ENCODE measurements at places on chromosomes 5 and 9.
A peak's percentile ranks its signal among the peaks of the same experiment; 100 is the strongest.

- H3K36me3 ChIP-seq: no peaks in the 10 kb centered on the region
- no peak overlapping the region for H3K27ac ChIP-seq
- H3K4me3 ChIP-seq: no peak overlapping the region
- no peak for DNase-seq
- no peaks in the 10 kb centered on the region for H3K27me3 ChIP-seq
Observed at GRCh38 chr5:161446655-161447054, 99.9 kb downstream of the GABRB2 start.

GRCh38 chr5:90476391-90476790 lies 1.7 kb downstream of the POLR3G start:
- peaks cover 21% of the 10 kb centered on the region for H3K4me1 ChIP-seq
- H3K4me3 ChIP-seq: no peak overlapping the region
- no peak overlapping the region for H3K27ac ChIP-seq
- H3K36me3 ChIP-seq: peaks cover under 1% of the 10 kb centered on the region
- H3K27me3 ChIP-seq: no peaks in the 10 kb centered on the region

DNA sequence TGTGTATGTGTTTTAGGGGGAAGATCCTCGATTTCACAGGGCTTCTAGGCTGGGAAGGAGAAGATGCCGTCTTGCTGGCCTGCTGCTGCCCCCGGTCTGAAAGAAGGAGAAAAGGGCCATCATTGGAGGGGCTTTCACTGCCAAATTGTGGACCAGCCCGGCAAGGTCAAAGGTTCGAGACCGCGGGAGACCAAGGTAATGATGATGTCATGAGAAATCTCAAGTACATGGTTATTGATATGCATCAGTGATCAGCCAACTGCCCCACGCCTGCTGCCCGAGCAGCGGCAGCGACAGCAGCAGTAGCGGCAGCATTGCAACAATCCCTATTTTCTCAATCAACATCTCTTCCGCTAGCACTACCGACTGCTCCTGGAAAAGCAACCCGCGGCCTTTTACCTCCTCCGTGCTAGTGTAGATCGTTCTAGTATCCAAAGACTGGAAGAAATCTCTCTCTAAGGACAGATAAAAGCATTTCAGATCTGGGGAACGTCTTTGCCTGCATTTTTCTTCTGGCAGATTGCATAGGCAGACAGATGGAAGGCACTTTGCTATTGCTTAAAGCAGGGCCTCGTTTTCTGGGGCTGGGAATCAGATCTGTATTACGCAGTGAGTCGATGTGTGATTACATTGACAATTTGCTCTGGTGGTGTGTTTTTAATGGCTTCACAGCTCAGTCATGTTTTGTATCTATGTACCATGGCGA lies 215.3 kb downstream of the MEF2C start:
- H3K27ac ChIP-seq: no peak overlapping the region
- no peak overlapping the region for H3K4me3 ChIP-seq
- no peak for DNase-seq
- H3K27me3 ChIP-seq: peaks cover 70% of the 10 kb centered on the region
- H3K36me3 ChIP-seq: no peaks in the 10 kb centered on the region

DNA sequence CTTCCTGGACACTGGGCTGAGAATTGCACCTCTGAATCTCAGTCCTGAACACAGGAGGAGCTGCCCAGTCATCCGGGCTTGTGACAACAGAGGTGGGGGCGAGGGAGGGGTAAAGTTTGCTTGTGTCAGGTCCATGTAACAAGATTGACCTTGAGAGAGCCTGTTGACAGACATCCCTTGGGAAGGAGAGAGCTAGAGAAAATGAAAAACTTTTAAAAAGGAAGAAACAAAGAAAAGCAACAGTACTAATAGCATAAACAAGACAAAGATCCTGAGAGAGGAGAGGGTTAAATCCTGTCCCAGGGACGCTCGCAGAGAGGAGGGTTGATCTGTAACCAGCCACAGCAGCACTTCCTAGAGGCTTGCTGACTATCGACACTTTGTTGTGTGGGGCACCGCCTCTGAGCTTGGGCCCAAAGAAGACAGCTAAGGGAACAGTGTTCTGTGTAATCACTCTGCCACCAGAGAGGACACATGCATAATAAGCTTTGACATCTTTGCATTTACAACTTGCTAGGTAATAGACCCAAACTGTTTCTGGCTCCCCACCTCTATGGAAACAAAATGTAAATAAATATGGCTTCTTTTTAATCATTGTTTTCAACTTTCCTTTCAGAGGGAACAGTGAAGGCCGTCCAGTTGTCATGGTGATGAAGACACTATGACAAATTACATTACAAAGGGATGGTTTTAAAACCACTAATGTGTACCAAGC lies 363.7 kb downstream of the CSNK1G3 start:
- DNase-seq: no peak
- H3K4me3 ChIP-seq: no peak overlapping the region
- H3K36me3 ChIP-seq: no peaks in the 10 kb centered on the region
- H3K4me1 ChIP-seq: peaks cover 11% of the 10 kb centered on the region
- H3K27ac ChIP-seq: no peak overlapping the region

- no peak overlapping the region for H3K4me3 ChIP-seq
- DNase-seq: peak; percentile 57
- H3K27ac ChIP-seq: no peak overlapping the region
Observed at GRCh38 chr5:170216257-170216864, 16.4 kb upstream of the C5orf58 start.

- H3K27ac ChIP-seq: peak overlapping the region; percentile 34
- no peaks in the 10 kb centered on the region for H3K36me3 ChIP-seq
- no peaks in the 10 kb centered on the region for H3K27me3 ChIP-seq
- peak; percentile 3 for DNase-seq
- H3K4me1 ChIP-seq: peaks cover 3% of the 10 kb centered on the region
- H3K4me3 ChIP-seq: no peak overlapping the region
Observed at GRCh38 chr9:28598408-28598807, 1025.1 kb upstream of the C9orf72 start.

DNA sequence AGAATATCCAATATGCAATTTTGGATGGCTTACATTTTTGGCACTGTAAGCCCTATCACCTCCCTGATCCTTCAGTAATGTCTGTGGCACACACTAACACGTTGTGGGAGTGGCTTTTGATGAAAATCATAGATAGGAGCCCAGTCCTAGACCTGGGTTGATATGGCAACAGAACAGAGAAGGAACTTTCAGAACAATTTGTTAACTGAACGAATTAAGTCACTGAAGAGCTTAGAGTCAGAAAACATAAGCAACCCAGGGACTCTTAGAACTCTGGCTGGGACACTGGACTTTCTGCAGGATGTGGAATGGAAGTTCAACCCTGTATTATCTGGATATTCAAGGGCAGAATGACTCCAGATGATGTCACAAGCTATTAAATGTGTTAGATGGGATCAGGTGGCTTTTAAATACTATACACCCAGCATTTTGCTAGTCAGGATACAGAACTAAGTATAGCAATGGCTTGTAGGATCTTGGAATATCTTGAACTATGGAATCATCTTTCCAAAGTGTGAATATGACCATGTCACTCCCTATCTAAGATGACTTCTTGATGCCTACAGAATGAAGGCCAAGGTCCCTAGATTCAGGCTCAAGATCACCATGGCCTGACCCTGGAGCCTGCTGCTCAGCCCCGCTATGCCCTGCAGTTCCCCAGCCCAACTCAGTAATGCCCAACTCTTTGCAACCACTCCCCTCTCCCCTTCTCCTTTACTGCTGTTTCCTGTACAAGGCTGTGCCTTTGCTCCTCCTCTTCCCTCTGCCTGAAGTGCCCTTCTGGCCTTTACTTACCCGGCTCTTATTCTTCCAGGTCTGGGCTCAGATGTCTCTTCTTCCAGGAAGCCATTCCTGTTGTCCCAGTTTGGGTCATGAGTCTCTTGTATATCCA lies 42.8 kb downstream of the VLDLR start:
- H3K27me3 ChIP-seq: no peaks in the 10 kb centered on the region
- H3K4me1 ChIP-seq: peaks cover 2% of the 10 kb centered on the region
- H3K27ac ChIP-seq: no peak overlapping the region
- DNase-seq: no peak

DNA sequence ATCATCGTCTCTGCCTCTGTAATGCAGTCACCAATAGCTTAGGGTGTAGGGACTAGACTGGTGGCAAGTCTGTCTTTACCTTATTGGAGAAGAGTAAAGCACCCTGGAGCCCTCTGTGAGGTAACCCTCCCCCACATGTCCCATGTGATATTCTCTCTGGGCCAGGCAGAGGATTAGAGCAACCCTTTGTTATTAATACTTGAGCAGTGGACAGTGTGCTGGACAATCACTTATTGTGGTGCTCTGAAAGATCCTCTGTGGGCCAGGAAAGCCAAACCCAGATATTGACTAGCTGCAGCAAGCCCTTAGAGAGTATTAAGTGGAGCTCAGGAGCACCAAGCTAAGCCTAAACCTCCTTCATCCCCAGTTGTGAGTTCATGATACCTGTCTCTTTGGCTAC lies 139.7 kb upstream of the RUSC2 start:
- no peak for DNase-seq
- H3K27ac ChIP-seq: no peak overlapping the region
- no peaks in the 10 kb centered on the region for H3K27me3 ChIP-seq

DNA sequence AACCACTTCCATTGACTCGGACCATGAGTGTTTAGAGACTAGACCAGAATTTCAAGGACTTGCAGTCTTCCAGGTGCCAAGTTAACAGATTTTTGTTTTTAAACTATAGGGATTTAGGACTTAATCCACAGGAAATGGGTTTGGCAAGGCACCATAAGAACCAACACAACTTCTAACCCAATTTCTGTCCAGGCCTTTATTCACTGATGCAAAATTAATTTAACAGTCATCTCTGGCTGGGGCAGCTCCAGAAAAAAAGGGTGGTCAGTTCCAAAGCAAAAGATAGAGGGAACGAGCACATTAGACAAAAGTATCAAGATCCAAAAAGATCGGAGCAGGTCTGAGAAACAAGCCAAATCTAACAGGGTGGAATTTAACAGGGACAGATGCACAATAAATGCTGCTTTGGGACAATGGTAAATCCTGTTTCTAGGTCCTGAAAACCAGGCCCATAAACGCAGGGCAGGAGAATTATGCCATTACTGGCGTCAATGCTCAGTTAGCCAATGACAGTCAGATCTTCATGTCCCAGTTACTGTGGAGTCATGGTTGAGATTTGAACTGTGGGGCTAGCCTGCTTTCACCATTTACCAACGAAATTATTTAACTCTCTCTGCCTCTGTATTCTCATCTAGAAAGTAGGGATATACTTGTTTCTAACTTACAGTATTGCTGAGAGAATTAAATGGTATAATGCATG lies 590.8 kb upstream of the BRINP1 start:
- H3K27ac ChIP-seq: no peak overlapping the region
- no peak overlapping the region for H3K4me3 ChIP-seq
- no peaks in the 10 kb centered on the region for H3K36me3 ChIP-seq
- H3K4me1 ChIP-seq: no peaks in the 10 kb centered on the region

DNA sequence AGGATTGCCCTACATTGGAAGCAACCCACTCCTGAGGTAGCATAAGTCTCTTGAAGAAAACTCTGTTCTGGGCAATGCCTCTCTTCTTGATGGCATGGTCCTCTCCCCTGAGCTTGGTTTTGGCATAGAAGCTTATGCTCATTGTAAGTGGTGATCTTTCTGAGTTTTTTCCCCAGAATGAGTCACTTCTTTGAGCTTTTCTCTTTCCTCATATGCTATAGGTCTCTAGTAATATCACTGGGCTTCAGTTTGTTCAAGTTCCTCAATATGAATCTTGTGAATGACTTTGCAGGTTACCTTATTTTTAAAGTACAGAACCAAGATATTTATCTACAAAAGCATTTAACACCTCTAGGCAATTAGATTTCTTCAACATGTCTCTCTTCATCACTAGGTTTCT lies 76.5 kb upstream of the ATG10 start:
- DNase-seq: no peak
- H3K27me3 ChIP-seq: no peaks in the 10 kb centered on the region
- no peak overlapping the region for H3K27ac ChIP-seq
- no peaks in the 10 kb centered on the region for H3K36me3 ChIP-seq
- H3K4me1 ChIP-seq: no peaks in the 10 kb centered on the region

GRCh38 chr5:87185838-87186237 lies 81.8 kb upstream of the RASA1 start:
- no peak overlapping the region for H3K27ac ChIP-seq
- H3K4me1 ChIP-seq: no peaks in the 10 kb centered on the region
- no peak overlapping the region for H3K4me3 ChIP-seq
- H3K27me3 ChIP-seq: no peaks in the 10 kb centered on the region
- no peaks in the 10 kb centered on the region for H3K36me3 ChIP-seq

- no peak for DNase-seq
- no peaks in the 10 kb centered on the region for H3K27me3 ChIP-seq
- H3K4me1 ChIP-seq: peaks cover 37% of the 10 kb centered on the region
Observed at GRCh38 chr5:65199993-65200675, 281.6 kb downstream of the ADAMTS6 start.

DNA sequence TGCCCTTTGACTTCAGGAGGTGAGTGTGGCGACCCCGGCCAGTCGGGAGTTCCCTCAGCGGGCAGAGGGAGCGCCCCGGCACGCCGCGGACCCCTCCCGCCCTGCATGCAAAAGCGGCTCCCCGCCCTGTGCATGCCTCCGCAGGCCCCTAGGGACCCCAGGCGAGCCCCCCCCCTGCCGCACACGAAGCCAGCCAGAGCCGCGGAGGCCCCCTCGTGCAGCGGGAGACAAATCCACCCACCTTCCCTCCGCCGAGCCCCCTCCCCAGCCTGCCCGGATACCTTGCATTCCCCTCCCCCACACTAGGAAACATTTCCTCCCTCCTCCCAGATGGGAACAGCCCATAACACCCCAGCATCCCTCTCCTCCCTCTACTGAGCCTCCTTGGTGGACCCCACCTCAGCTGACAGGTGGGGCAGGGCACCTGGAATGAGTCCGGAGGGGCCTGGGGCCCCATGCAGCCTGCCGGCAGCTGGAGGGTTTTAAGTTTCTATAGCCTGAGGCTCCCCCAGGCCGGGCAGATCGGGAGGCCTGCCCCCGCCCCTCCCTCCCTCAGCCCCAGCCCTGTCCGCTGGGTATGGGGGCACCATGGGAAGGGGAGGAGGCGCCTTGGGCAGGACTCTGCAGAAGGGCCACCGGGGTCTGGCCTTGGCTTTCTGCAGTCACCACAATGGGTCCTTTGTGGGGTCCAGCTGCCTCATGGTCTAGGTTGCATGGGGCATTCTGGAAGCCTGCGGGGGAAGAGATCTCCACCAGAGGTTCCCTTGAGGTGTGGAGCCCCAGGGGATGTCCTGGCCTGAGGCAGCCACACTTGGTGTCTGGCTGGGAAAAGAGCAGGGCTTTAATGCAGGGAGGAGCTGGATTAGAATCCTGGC lies 601 bp downstream of the ERGIC1 start:
- H3K27ac ChIP-seq: peak overlapping the region; percentile 39
- H3K4me3 ChIP-seq: peak overlapping the region; percentile 92
- no peaks in the 10 kb centered on the region for H3K27me3 ChIP-seq
- no peaks in the 10 kb centered on the region for H3K4me1 ChIP-seq

- H3K27me3 ChIP-seq: no peaks in the 10 kb centered on the region
- peaks cover 6% of the 10 kb centered on the region for H3K4me1 ChIP-seq
- DNase-seq: no peak
- H3K4me3 ChIP-seq: no peak overlapping the region
- no peaks in the 10 kb centered on the region for H3K36me3 ChIP-seq
Observed at GRCh38 chr5:107572715-107573368, 97.9 kb downstream of the EFNA5 start.

- no peak overlapping the region for H3K4me3 ChIP-seq
- no peak overlapping the region for H3K27ac ChIP-seq
- H3K27me3 ChIP-seq: no peaks in the 10 kb centered on the region
Observed at GRCh38 chr5:10592601-10593000, 28.7 kb downstream of the ANKRD33B start.

All from SK-N-SH (cell line).